ENCODE measurements at places on chromosomes 5 and 9.

DNA sequence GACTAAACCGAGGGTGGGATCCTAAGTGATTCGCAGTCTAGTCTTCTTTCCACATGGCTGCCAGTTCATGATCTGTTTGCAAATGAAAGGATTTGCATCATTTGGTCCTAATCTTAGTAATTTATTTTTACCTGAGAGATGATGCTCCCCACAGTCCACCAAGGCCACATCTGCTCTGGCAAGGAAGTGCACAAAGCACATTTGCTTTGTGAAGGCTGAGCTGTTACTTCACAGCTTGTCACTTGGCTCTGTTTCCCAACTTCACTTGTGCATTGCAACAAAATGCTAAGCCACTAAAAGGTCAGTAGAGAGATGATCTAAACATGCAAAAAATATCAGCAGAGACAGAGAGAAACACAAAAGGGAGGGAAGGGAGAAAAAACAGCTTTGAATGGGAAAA, 128.5 kb upstream of the VLDLR start:
- DNase-seq, result no peak

GRCh38 chr5:94784536-94785505, 166.4 kb downstream of the SLF1 start:
- DNase-seq, result no peak

- no peak for DNase-seq
Measured at GRCh38 chr5:159217236-159217635, 7.9 kb upstream of the RNF145 start.

- no peak for DNase-seq
Measured at GRCh38 chr9:134423166-134423565, 96.9 kb downstream of the RXRA start.

DNA sequence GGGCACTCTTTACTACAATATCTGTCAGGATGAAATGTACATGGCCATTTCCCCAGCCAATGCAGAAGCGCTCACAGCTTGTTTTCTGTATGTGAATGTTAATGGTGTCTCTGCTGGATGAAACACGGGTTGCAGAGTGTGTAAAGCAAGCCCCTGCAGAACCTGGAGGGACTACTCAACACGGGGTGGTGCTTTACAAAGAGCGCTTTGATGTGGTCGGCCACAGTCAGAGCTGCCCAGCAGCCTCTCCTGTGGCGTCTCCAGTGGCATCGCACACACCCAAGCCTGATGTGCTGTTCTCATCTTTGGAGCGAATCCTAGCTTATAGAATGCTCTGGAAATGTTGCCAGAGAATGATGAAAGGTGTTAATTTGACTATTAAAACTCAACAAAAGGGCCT, 162.7 kb upstream of the NFIL3 start:
- no peak for DNase-seq

- DNase-seq, result no peak
Measured at GRCh38 chr5:99019812-99020697, 91.2 kb upstream of the CHD1 start.

DNA sequence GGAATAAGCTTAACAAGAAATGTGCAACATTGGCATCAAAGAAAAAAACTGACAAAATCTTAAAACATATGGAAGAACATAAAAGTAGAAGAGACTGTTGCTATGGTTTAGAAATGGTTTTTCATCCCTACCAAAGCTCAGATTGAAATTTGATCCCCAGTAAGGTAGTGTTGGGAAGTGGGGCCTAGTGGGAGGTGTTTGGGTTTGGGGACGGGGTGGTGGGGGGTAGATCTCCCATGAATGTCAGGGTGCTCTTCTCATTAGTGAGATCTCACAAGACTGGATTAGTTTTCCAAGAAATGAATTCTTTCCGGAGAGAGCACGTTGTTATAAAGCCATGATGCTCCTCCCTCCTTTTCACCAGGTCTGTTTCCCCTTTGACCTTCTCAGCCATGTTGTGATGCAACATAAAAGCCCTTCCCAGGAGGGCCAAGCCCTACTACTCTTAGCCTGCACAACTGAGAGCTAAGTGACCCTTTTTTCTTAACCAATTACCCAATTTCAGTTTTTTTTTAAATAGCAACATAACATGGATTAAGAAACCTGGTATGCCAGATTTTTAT, 10.6 kb downstream of the TMEM167A start:
- DNase-seq, result no peak

DNA sequence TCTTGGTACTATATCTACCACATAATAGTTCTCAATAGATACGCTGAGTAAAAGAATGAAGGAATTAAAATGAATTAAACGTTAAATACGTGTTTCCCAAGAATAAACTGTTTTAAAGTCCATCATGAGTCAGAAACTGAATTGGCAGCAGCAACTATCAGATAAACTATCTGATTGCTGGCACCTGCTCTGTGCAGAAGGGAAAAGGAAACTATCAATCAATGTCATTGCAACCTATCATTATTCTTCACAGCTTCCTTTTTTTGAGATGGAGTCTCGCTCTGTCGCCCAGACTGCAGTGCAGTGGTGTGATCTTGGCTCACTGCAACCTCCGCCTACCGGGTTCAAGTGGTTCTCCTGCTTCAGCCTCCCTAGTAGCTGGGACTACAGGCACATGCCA, 8.8 kb upstream of the WDR36 start:
- DNase-seq, result no peak

GRCh38 chr9:72089451-72090130, 29.2 kb upstream of the C9orf57 start:
- no peak for DNase-seq

DNA sequence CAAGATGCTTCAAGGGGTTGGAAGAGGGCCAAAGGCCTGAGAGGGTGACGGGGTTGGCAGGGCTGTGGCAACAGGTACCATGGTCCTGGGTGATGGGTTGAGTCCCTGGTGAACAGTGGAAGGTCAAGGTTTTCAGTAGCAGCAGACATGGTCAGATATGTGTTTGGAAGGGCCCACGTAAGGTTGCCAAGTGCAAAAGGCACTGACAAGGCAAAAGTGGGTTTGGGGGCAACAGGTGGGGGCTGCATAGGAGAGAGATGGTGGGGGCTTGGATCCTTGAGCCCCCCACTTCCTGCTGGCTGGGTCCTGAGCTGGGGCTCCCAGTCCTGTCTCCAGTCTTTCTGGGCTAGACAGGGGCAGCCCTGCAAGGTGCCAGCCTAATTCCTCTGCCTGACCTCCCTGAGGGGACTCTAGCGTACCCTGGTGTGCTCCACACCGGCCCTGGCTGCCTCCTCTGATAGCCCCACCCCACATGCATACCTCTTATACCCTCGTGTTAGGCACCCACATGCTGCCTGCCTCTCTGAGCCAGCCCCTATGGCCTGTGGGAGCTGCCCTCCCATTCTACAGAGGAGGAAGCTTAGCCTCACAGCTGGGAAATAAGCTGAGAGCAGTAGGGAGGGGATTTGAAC, 20.9 kb upstream of the NSD1 start:
- no peak for DNase-seq

- no peak for DNase-seq
Measured at GRCh38 chr5:113969901-113970300, 392.0 kb upstream of the KCNN2 start.

DNA sequence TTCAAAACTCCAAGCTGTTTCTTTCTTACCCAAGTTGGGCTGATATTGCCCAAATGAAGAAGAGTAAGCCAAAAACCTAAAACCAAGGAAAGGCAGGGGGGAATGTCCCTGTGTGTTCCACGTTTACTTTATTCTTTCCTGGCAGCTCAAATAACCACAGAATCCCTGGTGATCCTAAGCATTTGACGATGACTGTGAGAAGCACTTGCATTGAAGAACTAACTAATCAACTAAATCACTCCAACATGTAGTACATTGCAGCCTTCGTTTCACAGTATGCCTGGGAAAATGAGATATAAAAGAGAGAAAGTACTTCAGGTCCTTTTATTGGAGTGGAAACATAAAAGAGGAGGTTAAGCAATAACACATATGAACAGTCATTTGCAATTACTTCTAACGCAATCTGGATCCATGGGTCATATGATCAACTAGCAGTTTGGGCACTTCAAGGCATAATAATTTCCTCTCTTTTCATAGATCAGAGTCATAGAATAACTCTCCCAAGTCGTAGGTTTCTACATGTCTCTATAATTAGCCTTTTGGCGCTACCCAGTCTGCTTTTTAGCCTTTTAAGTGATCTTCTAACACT, 338.4 kb downstream of the TMEM167A start:
- DNase-seq, result no peak

- DNase-seq, result no peak
Measured at GRCh38 chr9:38363589-38363925, 28.9 kb upstream of the ALDH1B1 start.

GRCh38 chr9:126952205-126952977, 37.8 kb downstream of the RALGPS1 start:
- no peak for DNase-seq

DNA sequence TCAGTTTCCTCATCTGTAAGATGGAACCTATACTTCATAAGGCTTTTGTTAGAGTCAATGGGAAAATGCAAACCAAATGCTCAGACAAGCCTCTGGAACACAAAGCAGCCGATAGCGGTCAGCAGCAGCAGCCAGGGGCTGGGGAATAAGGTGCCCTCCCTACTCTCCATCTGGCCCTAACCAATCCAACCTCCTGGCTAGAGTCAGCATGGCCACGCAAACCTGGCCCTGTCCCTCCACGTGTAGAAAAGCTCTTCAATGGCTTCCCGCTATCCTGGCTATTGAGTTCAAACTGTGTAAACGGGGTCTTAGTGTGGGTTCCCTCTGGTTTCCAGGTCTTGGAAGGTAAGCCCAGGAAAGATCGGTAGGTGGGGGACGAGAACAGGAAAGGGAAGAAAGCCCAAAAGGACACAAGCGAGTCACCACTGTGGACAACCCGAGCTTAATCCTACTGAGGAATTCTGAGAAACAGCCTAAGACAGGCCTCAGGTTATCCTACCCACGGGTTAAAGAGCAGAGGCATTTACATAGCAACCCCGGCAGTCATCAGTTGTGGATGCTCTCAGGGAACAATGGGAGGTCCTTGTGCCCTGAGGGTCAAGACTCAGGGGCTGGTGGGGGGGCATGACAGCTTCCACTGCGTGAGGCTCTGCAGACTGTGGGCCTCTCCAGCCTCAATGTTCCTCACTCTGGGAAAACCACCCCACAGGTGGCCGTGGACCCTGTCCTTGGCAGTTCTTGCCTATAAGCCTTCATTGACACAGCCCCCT, 30.9 kb downstream of the FABP6 start:
- DNase-seq, result no peak

DNA sequence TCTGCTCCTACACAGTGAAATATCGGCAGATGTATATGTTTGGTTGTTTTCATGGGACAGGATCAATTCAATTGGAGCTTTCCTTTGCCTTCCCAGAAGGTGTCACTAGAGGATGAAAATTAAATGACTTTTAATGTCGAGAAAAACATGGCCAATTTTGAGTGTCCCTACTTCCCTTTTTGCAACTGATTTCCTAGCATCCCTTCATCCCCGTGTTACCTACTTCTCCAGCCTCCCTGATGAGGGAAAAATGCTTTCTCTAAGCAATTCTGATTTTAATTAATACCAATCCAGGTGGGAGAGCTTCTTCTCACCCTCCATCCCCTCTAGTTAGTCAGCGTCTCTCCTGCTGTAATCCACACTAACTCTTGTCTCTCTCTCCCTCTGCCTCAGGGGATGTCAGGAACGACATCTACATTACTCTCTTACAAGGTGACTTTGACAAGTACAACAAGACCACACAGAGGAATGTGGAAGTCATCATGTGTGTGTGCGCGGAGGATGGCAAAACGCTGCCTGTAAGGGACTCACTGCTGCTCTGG, 64.9 kb downstream of the DOCK2 start:
- no peak for DNase-seq

GRCh38 chr5:94473936-94474335, 144.5 kb downstream of the KIAA0825 start:
- DNase-seq, result no peak
